ENCODE measurements at places on chromosomes 1 and 21. TPM values are rescaled to one million over a fixed set of nuclear protein-coding genes. Genes with fewer than 3 reads are reported as not detected.

SMPDL3B gene
- 16.5 TPM for total RNA-seq

SLC25A44 gene
- total RNA-seq, result 10.9 TPM

PCBP3 gene
- total RNA-seq, result 8.2 TPM

DNM3 gene
- total RNA-seq, result 7.3 TPM

HLX gene
- 20.9 TPM for total RNA-seq

GRCh38 chr1:116873680-116874271, 35.9 kb upstream of the PTGFRN start:
- no peak overlapping the region for H3K4me3 ChIP-seq
- no peak overlapping the region for H3K27ac ChIP-seq
- DNase-seq, result peak; percentile 15
- H3K4me1 ChIP-seq, result peaks cover 16% of the 10 kb centered on the region
- no peaks in the 10 kb centered on the region for H3K27me3 ChIP-seq

TPTE gene
- total RNA-seq, result not detected

GRCh38 chr1:213519098-213519497, 468.1 kb downstream of the RPS6KC1 start:
- no peak overlapping the region for H3K4me3 ChIP-seq
- no peak overlapping the region for H3K27ac ChIP-seq
- peak; percentile 52 for DNase-seq
- no peaks in the 10 kb centered on the region for H3K4me1 ChIP-seq
- H3K36me3 ChIP-seq, result no peaks in the 10 kb centered on the region

DNA sequence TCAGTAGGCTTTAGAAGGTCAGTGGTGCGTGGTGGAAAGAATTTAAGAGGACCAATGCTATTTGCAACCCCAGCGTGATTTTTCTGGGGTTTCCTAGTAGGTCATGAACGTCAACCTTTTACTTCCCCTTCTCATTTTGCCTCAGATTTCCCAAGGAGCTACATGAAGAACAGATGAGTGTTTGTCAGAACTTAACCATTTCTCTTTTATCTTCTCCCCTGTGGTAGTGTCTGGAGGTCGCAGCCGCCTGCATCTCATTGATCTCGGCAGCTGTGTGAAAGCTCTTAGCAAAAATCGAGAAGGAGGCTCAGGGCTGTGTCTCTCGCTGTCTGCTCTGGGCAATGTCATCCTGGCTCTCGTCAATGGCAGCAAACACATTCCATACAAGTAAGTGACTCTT, 491.1 kb downstream of the KIF26B start:
- H3K27me3 ChIP-seq, result no peaks in the 10 kb centered on the region
- no peak for DNase-seq
- peaks cover 6% of the 10 kb centered on the region for H3K4me1 ChIP-seq
- no peak overlapping the region for H3K4me3 ChIP-seq
- no peaks in the 10 kb centered on the region for H3K36me3 ChIP-seq

DNA sequence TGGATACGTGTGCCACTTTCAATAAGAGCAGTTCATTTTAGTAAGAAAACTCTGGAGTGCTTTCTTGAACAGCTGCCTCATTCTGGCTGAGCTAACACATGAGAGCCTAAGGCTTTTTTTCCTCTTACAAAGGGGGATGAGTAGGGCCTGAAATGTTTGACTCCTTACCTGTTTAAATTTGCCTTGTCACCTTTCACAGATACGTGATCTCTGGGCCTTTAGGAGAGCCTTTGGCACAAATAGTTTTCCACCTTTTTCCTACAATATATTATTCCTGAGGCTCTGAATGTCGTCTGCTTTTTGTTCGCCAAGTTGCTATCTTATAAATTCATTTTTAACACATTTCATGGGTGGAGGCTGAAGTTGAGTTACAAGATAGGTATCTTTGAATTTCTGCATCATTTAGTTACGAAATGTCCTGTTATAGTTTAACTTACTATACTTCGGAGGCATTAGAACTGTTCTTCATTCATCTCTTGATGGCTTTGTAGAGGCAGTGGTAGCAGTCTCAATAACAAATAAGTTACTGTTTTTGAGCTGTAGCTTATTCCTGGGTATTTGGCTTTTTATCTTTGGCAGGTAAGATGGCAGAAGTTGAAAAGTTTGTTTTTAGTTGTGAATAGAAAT, 17.2 kb downstream of the UBAP2L start:
- no peak overlapping the region for H3K4me3 ChIP-seq
- no peaks in the 10 kb centered on the region for H3K27me3 ChIP-seq
- no peak overlapping the region for H3K27ac ChIP-seq
- H3K4me1 ChIP-seq, result no peaks in the 10 kb centered on the region
- H3K36me3 ChIP-seq, result peaks cover 32% of the 10 kb centered on the region

- DNase-seq, result no peak
- no peaks in the 10 kb centered on the region for H3K4me1 ChIP-seq
- H3K27me3 ChIP-seq, result no peaks in the 10 kb centered on the region
- no peak overlapping the region for H3K4me3 ChIP-seq
Observed at GRCh38 chr21:44736291-44737004, 25.1 kb upstream of the TSPEAR start.

ECM1 gene
- 20.0 TPM for total RNA-seq

JTB gene
- 146 TPM for total RNA-seq

- H3K36me3 ChIP-seq, result no peaks in the 10 kb centered on the region
- no peak overlapping the region for H3K4me3 ChIP-seq
- DNase-seq, result no peak
- no peaks in the 10 kb centered on the region for H3K27me3 ChIP-seq
Observed at GRCh38 chr21:44987886-44988606, 48.2 kb downstream of the SLX9 start.

DNA sequence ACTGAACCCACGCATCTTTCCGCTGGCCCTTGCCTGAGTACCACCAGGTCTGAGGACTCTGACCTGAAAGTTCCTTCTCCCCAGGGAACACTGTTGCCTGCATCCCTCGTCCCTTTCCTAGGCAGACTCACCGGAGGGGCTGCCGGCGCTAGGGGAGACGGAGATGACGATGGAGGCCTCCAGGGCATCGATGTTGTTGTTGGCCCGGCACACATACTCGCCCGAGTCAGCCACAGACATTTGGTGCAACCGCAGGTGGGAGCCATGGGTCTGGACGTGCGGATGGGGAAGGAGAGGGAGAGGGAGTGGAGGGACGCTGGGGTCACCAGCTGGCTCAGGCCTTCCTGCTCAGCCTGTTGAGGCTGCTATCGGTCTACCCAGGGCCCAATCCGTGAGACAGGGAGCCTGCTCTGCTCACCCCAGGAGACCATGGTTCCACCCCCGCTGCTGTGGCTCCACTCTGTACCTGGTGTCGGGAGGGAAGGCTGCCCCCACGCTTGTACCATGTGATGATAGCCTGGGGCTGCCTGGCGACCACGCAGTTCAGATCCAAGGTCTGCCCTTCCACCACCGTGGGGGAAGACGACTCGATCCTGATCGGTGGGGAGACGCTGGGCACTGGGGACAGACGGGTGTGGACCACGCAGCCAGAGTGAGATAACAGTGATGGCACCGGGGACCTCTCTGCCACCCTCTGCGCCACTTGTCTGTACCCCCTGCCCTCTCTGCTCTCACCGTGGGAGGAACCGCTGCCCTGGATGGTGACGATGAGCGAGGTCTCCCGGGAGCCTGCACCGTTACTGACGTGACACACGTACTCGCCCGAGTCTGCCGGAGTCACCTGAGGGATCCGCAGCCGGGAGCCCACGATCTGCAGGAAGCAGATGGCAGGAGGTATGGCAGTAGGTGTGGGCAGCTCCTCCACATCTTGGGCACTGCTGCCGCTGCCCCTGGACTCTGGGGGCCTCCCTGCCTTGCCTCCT, 35.4 kb downstream of the LDLRAD2 start:
- H3K36me3 ChIP-seq, result peaks cover 32% of the 10 kb centered on the region
- H3K27ac ChIP-seq, result no peak overlapping the region
- H3K27me3 ChIP-seq, result no peaks in the 10 kb centered on the region
- H3K4me1 ChIP-seq, result no peaks in the 10 kb centered on the region
- DNase-seq, result no peak

- H3K4me3 ChIP-seq, result peak overlapping the region; percentile 24
Observed at GRCh38 chr1:181090641-181091126, 2.2 kb downstream of the IER5 start.

GRCh38 chr1:58864654-58865053, 80.8 kb upstream of the JUN start:
- no peak overlapping the region for H3K4me3 ChIP-seq
- no peaks in the 10 kb centered on the region for H3K36me3 ChIP-seq
- no peaks in the 10 kb centered on the region for H3K4me1 ChIP-seq
- no peak overlapping the region for H3K27ac ChIP-seq

GRCh38 chr21:42316891-42317290, 1.7 kb upstream of the TFF3 start:
- H3K27me3 ChIP-seq, result no peaks in the 10 kb centered on the region
- no peak overlapping the region for H3K27ac ChIP-seq
- H3K36me3 ChIP-seq, result no peaks in the 10 kb centered on the region
- H3K4me3 ChIP-seq, result no peak overlapping the region
- DNase-seq, result no peak

GRCh38 chr1:36988741-36989193, 45.5 kb downstream of the GRIK3 start:
- no peak overlapping the region for H3K4me3 ChIP-seq
- peak; percentile 5 for DNase-seq

KCNJ9 gene
- not detected for total RNA-seq
